ENCODE measurements at places on chromosomes 5 and 9.

- no peak for DNase-seq
Observed at GRCh38 chr9:25861421-25861820, 183.2 kb upstream of the TUSC1 start.

DNA sequence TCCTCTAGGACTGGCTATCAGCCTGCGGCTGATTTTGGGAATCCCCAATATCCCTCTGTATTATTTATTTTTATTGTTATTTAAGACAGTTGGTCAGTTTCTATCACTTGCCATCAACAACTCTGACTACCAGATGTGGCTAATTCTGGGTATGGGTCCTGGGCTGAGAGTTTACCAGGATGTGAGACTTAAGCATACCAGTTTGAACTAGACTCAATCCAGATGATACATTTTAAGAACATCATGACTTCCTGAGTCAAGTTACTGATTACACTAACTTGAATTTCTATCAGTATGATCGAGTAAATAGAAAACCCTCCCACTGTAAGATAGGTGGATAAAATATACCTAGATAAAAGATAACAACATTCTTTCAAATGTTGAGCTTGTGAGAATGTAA lies 634.0 kb downstream of the MAT2B start:
- no peak for DNase-seq

GRCh38 chr5:156686796-156687195 lies 163.3 kb upstream of the PPP1R2B start:
- DNase-seq = no peak

GRCh38 chr9:755454-756381 lies 85.8 kb upstream of the DMRT1 start:
- no peak for DNase-seq

- no peak for DNase-seq
Observed at GRCh38 chr9:112315331-112316257, 17.8 kb downstream of the PTBP3 start.

DNA sequence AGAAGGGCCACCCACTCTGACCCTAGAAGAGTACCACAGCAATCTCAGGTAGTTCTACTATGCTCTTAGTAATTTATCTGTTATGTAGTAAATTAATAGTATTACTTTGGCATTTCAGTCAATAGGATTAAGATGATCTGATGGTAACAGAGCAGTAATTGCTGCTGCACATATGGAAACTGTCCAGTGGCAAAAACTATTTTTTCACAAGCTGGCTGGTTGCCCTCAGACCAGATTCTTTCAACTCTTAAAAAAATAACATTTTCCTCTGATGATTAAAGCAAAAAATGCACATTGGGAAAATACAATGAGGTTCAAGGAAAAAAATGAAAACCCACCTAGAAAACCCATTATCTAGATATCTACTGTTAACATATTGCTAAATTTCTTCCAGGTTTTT lies 19.7 kb downstream of the GLRA1 start:
- DNase-seq = no peak

GRCh38 chr5:37552770-37553719 lies 173.9 kb downstream of the WDR70 start:
- no peak for DNase-seq

GRCh38 chr5:164220522-164220921 lies 715.1 kb downstream of the MAT2B start:
- DNase-seq = no peak

DNA sequence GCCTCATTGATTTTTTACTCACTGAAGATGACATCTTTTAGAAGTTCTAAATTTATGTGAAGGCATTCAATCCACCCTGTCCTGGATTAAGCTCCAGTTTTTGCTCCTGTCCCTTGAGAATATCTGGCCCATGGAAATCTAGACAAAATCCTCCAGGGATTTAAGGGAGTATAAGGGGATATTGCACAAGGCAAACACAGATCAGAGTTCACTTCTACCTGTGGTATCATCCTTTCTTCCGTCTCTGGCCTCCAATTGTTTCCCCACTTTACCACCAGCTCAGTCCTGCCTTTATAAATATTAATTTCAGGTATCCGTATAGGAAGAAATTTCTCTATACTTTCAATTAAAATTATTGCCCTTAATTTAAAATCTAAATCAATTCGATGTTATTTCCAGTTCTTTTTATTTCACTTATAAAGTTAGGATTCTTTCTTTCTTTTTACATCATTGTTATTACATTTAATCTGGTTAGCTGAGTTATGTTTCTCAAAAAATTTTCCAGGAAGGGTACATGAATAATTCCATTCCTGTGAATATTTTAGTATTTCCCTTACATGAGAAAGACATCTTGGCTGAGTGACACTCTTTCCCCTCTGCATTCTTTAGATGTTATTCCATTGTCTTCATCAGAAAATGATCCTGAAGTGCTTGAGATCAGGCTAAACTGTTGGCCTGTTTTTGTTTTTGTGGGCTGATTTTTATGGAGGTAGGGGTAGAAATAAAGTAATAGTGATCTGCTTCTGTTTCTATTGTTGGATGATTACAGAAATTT lies 194.3 kb upstream of the MAP3K1 start:
- DNase-seq = no peak
